ENCODE measurements at places on chromosomes 2 and 18. TPM values are rescaled to one million over a fixed set of nuclear protein-coding genes. Genes with fewer than 3 reads are reported as not detected.

- no peak for DNase-seq
Observed at GRCh38 chr2:221103930-221104329, 468.2 kb downstream of the EPHA4 start.

GRCh38 chr2:99787769-99788382 lies 298.1 kb upstream of the REV1 start:
- DNase-seq, result no peak

DNA sequence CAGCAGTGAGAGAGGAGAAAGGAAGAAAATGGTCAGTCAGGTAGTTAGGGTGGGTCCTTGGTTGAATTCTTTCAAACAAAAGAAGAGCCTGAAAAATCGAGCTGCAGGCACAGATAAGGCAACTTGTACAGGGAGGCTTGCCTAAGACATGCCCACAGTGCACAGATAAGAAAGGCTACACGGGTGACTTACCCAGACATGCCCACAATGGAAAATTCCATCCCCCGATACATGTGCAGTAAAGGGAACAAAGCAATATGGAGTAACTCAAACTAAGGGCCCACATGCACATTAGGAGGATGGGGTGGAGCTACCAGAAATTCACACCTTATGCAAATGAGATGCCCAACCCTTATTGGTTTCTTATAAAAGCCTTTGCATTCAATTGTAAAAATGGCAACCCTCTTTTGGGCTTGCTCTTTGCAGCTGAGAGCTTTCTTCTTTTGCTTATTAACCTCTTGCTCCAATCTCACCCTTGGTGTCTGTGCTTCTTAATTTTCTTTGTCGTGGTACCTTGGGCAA lies 110.3 kb upstream of the RMP24 start:
- DNase-seq, result no peak

The LHCGR gene
- total RNA-seq, result under 0.01 TPM

The TEX44 gene
- not detected for total RNA-seq

GRCh38 chr2:19860022-19860421 lies 41.8 kb downstream of the TTC32 start:
- DNase-seq, result no peak

DNA sequence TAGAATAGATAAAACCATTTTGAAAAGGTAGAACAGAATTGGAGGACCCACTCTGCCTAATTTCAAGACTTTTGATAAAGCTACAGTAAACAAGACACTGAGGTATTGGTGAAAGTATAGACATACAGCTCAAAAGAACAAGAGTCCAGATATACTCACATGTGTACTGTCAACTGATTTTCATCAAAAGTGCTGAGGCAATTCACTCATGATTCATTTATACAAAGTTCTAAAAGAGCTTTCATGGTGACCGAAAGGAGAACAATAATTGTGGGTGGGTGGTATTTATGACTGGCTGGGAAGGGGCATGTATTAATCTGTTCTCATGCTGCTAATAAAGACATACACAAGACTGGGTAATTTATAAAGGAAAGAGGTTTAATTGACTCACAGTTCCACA lies 7.3 kb downstream of the MAP4K3 start:
- no peak for DNase-seq

GRCh38 chr2:210553373-210553772 lies 3.0 kb upstream of the CPS1 start:
- DNase-seq, result no peak

GRCh38 chr2:9764153-9764778 lies 79.0 kb upstream of the TAF1B start:
- DNase-seq, result no peak

The CD8B2 gene
- under 0.01 TPM for total RNA-seq

All from frontal cortex (tissue), 4 donors.